NCI-H187 treated with DMSO at 0.1 percent for 48 hours (cell line): ENCODE measurements at places on chromosomes 1 and 21.
A peak's percentile ranks its signal among the peaks of the same experiment; 100 is the strongest.

DNA sequence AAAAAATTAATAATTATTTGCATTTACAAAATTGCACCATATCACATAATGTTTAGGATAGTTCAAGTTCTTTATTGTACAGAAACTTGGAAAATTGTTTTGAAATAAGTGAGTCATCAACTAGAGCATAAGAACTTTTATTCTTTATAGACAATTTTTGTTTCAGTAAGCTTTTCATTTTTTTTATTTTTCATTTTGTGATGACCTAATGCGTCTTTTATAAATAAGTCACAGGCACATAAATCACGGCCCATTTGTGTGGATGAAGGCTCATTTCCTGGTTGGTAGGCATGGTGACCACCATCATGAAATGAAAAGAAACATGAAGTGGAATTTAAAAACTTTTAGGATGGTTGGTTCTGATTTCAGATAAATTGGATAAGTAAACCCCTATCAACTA is 39.3 kb downstream of the SPAG17 start:
- DNase-seq: no peak

GRCh38 chr1:28855046-28855445 is 43.1 kb downstream of the OPRD1 start:
- no peak for DNase-seq

- DNase-seq: no peak
Observed at GRCh38 chr1:185998391-185998790, 264.2 kb downstream of the HMCN1 start.

GRCh38 chr1:12371053-12371452 is 141.2 kb downstream of the VPS13D start:
- DNase-seq: no peak

DNA sequence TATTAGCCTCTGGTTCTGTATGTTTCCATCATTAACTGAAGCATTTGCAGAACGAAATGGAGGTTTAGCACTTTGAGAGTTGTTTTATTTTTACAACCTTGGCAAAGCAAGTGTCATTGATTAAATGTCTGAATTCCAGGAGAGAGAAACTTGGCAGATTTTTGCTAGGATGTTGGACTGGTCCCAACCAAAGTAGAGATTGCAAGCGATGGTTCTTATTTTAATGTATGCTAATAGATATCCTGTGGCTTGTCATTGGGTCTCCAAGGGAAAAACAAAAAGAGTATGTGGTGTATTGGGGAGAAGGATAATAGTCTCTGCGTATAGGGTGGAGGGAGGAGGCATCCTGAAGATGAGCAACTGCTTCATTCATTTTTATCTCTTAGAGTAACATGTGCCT is 457.2 kb upstream of the RUNX1 start:
- DNase-seq: no peak

DNA sequence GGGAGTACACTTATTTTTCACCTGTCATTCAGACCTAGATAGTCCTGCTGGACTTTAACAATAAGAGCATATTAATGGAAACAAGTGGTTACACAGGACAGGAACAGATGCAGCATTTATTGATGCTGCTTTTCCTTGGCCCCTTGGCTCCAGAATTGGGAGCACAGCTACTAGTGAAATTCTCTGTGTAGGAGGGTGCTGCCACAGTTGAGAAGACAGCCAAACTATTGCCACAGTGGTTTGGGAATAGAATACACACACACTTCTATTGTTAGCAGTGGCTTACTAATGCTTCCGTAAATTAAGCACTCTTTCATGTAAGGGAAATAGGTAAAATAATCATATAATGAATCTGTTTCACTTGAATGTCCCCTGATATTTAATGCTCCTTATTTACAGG is 105.3 kb upstream of the TENT5C start:
- no peak for DNase-seq

- DNase-seq: peak; percentile 38
Observed at GRCh38 chr1:24413350-24414163, at the start of gene STPG1. TSS of gene STPG1 (minus strand) at chr1:24413782. CDS start at chr1:24401388, 12,394 bp downstream.

DNA sequence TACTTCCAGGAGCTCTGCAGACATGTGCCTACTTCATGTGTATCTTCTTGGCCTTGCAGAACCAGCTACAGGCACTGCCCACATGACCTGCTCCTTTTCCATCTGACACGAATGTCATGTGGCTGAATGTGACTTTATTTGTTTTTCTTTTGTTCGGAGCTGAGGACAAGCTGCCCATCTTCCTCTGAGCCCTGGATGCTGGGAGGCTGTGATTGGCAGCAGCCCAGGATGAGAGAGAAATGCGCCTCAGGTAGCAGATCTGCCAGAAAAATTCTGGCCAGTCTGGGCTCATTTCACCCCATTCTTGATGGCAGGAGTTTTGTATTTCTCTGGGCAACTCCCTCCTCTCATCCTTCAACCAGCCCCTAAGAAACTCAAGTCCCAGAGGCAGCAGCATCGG is 372.0 kb downstream of the RPS6KC1 start:
- no peak for DNase-seq

DNA sequence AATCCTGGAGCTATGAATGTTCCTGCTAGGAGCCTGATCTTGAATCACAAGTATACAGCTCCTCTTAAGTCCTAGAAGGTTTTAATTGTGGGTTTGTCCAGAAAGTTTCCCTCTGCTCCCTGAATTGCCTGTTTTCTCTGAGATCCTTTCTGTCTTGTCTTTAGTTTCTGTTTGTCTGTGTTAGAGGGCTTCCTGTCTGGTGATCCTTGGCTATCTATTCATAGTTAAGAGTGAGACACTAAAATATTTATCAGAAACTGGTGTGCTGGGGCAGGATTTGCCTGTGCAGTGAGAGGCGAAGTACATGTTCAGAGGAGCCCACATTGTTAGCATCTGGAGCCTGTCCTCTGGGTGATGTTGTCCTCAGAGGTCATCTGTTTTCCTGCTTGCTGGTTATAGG is 45.4 kb downstream of the ETS2 start:
- DNase-seq: no peak

DNA sequence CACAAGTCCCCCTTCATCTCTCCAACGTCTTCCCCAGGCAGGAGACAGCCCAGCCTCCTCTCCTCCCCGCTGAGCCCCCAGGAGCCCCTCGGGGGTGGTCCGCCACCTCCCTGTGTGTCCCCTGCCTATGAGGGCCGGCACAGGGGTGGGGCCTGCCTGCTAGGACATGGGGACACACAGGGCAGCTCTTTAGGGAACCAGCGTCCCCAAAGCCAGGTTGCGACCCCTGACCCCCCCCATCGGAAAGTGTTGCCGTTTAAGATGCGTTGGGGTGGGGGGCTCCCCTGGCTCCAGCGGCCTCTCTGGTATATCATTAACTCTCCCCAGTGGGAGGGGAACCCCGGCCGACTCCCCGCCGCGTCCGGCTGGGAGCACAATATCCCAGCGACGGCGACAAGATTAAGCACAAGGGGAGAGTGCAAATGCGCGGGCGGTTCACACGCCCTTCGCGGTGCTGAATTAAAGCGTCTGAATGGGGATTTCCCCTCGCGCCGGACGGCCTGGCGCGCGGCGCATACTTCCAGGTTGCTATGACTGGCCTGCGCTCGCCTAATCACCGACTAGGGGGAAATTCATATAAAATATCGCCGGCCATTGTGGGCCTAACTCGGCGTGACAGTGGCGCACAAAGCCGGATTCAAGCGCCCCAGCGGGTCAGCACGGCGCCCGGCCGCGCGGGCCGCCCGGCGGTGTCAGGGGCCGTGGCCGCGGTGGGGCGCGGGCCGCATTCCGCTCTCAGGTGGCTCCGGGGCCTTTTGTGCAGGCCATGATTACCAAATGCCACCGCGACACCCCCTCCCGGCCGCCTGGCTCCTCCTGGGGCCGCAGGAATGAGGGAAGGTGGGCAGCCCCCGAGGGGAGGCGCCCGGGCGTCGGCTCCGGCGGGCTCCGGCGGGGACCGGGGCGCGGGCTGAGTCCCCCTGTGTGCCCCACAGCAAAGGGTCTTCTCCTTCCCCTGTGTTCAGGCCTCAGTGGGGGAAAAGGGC is 30.9 kb downstream of the WNT3A start:
- DNase-seq: no peak

DNA sequence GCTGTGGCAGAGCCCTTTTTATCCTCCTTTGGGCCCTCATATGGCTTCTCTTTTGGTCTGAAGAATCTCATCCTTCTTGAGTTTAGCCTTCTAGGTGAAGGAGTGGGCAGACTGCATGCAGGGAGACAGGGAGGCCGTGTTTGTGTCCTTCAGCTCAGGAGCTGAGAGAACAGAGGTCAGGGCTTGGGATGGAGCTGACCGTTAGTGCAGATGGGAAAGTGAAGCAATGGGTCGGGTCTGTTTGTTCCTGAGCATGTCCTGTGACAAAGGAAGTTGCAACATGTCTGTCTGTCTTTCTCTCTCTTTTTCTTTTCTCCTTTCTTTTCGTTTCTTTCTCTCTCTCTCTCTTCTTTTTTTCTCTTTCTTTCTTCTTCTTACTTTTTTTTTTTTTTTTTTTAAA is 14.9 kb downstream of the MAPKAPK2 start:
- DNase-seq: no peak

GRCh38 chr1:54273092-54273794 is 73.3 kb downstream of the MRPL37 start:
- DNase-seq: peak; percentile 62

DNA sequence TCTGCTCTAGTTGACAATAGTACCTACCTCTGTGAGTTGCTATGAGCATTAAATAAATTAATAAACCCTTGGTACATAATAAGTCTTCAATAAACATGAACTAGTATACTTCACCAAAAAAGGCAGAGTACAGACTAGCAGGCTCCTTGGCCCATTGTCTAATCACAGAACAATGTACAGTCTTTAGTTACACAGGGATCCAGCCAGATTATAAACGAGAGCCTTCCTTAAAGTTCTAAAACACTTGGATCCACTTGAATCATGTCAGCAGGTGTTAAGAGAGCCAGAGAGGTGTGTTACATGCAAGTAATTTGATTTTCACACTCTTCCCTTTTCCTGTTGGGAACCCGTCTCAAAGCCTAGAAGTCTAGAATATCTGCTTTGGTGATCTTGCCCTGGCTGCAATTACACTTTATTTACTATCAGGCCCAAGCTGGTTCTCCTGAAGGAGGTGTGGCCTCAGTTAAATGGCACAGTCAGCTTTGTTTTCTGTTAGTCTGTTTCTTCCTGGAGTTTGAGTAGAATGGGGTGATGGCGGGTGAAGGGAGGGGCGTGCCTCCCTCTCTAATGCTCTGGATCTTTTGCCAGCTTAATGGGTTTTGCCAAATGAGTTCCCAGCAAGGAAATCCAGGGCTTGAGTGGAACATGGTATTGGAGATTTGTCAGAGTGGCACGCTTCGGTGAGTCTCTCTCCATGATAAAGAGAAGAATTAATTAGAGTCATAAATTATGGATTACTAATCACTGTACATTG is 570.9 kb upstream of the CAMK1G start:
- DNase-seq: peak; percentile 87

GRCh38 chr1:31627930-31628559 is 10.6 kb downstream of the HCRTR1 start:
- DNase-seq: no peak

- DNase-seq: no peak
Observed at GRCh38 chr21:45035477-45035848, 38.9 kb upstream of the ADARB1 start.

DNA sequence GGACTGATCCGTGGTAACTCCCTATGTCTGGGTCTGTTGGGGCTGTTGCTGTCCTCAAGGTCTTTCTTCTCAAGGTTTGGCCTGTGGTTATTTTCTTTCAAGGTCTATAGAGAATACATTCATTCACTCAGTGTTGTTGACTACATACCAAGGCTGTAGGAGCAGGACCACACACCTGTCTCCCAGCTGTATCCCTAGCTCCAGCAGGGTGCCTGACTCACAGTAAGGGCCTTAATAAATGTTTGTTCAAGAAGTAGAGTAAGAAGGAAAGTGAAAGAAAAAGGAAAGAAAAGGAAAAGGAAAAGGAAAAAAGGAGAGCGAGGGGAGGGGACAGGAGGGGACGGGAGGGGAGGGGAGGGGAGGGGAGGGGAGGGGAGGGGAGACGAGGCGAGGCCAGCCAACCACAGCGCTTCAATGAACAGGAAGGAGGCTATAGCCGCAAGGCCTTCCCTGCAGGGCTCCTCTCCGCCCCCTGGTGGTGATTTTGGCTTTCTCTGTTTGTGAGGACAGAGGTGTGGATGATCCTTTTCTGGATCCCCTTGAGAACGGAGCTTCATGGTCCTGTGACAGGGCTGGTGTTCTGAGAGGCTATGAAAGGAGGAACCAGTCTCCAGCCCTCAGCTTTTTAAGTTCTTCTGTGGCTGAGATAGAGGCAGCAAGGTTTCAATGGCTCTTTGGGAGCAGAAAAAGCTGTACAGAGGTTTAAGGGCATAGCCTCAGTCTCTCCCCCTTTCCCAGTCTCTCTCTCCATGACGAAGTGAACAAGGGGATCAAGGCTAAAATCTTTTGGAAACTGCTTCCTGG is 30.6 kb upstream of the LCE5A start:
- no peak for DNase-seq

GRCh38 chr1:215958841-215959240 is 391.7 kb downstream of the KCTD3 start:
- DNase-seq: no peak

DNA sequence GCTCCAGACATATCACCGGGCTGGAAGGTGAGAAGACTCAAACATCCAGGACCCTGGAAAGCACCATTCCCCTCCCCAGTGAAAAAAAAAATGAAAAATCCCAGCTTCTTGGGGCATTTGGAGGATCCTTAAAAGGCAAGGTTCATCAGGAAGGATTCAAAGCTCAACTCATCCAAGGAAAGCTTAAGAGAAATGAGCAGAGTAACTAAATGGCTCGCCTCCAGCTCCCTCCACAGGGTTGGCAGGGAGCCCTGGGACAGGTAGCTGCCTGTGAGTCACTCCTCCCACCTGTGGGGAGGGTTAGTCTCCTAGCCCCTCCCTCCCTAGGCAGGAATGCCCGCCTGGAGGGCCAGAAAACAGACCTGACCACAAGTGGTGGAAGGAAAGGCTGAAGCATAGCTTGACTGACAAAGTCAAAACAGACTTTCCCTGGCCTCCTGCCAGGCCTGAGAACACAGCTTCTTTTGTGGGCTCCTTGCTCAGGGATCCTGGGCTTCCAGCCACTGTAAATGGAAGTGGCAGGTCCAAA is 712 bp upstream of the LAMB3 start:
- no peak for DNase-seq

DNA sequence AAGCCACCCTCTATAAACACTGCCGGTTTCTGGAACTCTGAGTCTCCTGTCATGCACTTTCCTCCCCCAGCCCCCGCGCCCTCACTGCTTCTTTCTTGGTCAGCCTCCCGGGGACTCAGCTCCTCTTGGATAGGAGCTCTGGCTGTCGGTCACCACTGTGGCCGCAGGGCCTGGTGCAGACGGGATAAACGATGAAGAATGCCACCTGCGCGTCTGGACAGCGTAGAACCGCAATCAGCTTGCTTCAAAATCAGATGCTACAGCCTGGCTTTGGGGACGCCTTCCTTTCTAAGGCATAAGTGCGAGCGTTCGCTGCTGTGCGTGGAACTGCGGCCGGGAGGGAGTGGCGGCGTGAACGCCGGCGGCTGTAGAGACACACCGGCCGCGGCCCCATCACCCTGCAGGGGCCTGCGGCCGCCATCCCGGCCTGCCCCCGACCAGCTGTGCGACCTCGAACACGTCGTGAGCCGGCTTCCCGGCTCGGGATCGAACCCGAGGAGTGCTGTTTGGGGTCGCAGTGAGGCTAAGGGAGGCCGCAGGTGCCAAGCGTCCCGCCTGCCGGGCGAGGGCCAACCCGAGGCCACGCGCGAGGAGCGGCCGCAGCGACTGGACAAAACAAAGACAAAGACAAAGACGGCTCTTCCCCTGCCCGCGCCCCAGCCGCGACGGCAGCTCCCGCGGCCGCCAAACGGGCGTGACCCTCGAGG is 688 bp downstream of the PTTG1IP start:
- no peak for DNase-seq
